ENCODE measurements at places on chromosomes 1 and 21.

GRCh38 chr1:28578696-28579218 lies 13.3 kb upstream of the RAB42 start:
- DNase-seq, result no peak

- DNase-seq, result no peak
Measured at GRCh38 chr1:20099533-20099932, 19.8 kb downstream of the PLA2G2D start.

- no peak for DNase-seq
Measured at GRCh38 chr1:245213066-245213831, 58.5 kb downstream of the KIF26B start.

DNA sequence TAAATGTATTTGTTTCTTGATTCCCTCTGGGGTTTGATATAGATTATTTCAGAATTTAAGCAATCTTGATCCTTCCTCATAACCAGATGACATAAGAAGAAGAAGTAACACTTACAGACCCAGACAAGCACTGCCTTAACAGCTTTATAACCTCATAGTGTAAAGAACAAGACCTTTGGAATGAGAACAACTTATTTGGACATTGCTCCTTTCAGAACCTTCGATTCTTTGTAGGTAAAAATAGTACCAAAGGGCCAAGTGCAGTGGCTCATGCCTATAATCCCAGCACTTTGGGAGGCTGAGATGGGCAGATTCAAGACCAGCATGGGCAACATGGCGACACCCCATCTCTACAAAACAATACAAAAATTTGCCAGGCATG lies 15.0 kb downstream of the TM2D1 start:
- DNase-seq, result no peak

DNA sequence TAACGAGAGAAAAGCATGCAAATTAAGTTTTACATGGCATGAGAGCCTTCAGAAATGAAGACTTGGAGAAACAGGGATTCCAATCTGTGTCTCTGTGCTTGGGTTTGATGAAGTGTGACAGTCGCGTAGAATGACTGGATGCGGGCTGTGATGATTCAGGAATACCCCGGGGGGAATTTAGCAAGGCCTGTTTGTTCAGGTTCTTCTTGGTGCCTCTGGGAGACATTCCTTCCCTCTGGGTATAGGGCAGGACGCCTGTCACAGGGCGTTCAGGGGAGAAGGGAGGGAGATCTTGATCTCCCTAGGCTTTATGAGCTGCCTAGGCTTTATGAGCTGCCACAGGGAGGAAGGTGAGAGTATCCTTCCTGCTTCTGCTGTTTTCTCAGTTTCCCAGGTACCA lies 36.6 kb downstream of the DOP1B start:
- peak; percentile 37 for DNase-seq

- no peak for DNase-seq
Measured at GRCh38 chr1:184606786-184607185, 147.9 kb downstream of the EDEM3 start.

GRCh38 chr1:155499953-155500639 lies 62.5 kb downstream of the ASH1L start:
- DNase-seq, result peak; percentile 15

DNA sequence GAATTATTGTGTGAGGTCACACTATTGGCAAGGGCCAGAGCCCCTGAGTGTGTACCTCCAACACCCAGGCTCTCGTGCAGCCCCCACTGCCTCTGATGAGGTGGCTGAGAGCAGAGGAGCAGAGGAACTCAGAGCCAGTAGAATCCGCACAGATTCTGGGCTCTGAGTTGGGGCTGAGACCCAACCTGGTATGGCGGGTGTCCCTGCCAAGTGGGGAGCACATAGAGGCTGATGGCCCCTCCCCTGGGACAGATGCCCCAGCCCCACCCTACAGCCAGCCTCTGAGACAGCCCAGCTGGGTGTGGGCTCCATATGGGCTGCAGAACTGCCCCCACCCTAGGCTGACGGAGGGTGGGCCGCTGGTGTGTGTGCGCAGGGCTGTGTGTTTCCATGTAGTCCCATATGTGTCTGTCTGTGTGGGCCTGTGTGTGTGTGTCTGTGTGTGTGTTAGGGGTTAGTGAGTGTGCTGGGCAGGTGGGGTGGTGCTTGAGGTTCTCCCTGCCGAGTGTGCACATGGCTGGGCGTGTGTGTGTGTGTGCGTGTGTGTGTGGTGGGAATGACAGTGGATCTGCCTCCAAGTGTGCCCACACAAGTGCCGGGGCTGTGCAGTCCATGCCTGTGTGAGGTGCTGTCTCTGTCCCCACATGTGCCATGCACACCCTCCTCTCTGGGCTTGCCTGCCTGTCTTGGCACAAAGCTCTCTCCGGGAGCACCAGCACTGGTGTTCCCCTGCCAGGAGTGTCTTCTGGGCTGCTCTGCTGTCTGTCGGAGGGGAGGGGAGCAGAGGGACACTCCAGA lies 24.4 kb downstream of the FOXO6 start:
- DNase-seq, result no peak

DNA sequence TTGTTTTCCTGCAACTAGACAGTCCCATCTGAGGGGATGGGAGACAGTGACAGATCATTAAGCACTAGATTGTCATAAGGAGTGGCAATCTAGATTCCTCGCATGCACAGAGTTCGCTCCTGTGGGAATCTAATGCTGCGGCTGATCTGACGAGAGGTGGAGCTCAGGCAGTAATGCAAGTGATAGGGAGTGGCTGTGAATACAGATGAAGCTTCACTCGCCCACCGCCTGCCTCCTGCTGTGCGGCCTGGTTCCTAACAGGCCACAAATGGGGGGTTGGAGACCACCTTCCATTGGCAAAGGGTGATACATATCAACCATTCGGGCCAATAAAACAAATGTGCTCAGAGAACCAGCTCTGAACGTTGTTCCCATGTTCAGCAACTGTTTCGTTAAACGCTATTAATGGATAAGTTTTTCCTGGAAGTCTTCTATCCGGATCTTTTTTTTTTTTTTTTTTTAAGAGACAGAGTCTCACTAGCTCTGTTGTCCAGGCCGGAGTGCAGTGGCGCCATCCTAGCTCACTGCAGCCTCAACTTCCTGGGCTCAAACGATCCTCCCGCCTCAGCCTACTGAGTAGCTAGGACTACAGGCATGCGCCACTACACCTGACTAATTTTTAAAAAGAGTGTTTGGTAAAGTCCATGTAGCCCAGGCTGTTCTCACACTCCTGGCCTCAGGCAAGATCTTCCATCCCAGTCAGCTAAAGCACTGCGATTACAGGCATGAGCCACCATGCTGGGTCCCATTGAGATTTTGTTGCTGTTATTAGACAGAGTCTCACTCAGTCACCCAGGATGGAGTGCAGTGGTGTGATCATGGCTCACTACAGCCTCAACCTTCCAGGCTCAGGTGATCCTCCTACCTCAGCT lies 8.7 kb upstream of the RSRP1 start:
- DNase-seq, result no peak

DNA sequence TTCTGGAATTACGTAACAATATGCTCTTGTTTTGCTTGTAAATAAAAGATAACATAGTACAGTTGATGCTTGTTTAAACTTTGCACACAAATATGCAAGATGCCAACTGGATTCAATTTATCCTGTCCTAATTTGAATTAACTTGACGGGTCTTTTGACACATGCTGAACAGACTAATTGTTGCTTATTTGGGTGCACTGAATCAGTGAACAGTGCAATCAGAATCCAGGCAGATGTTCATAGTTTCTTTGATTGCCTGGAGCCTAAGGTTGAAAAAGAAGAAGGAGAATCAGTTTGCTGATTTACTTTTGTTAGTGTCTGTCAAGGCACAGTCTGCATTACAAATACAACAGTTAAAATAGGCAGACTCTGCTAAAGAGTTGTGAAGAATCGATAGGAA lies 307.9 kb downstream of the COL11A1 start:
- DNase-seq, result no peak

GRCh38 chr1:176880955-176881595 lies 283.4 kb downstream of the ASTN1 start:
- peak; percentile 77 for DNase-seq

- DNase-seq, result no peak
Measured at GRCh38 chr1:43547538-43548072, 16.9 kb downstream of the PTPRF start.
